ENCODE measurements at places on chromosomes 3 and 15. TPM values are rescaled to one million over a fixed set of nuclear protein-coding genes. Genes with fewer than 3 reads are reported as not detected.
A peak's percentile ranks its signal among the peaks of the same experiment; 100 is the strongest.

GRCh38 chr3:98592345-98592935 is 971 bp downstream of the CPOX start:
- peak overlapping the region; percentile 66 for H3K27ac ChIP-seq
- H3K4me3 ChIP-seq: peak overlapping the region; percentile 91
- no peak for DNase-seq
- peaks cover 7% of the 10 kb centered on the region for H3K4me1 ChIP-seq

GRCh38 chr3:31047673-31048072 is 153.2 kb upstream of the GADL1 start:
- H3K27me3 ChIP-seq: no peaks in the 10 kb centered on the region
- no peak overlapping the region for H3K27ac ChIP-seq
- H3K4me1 ChIP-seq: no peaks in the 10 kb centered on the region
- no peak for DNase-seq
- H3K4me3 ChIP-seq: no peak overlapping the region

DNA sequence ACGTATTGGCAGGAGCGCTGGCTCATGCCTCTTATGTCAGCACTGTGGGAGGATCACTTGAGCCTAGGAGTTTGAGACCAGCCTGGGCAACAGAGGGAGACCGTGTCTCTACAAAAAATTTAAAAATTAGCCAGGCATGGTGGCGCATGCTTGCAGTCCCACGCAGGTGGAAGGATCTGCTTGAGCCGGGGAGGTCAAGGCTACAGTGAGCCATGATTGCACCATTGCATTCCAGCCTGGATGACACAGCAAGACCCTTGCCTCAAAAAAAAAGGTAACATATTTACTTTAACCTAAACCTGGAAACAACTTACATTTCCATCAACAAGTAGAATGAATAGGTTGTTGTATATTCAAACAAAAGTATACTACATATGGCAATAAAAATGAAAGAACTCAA is 78.1 kb downstream of the HERC2 start:
- H3K36me3 ChIP-seq: peaks cover 19% of the 10 kb centered on the region
- H3K27me3 ChIP-seq: no peaks in the 10 kb centered on the region
- DNase-seq: no peak
- no peak overlapping the region for H3K27ac ChIP-seq
- H3K4me3 ChIP-seq: no peak overlapping the region
- no peaks in the 10 kb centered on the region for H3K4me1 ChIP-seq

Gene CADPS
- total RNA-seq: not detected

DNA sequence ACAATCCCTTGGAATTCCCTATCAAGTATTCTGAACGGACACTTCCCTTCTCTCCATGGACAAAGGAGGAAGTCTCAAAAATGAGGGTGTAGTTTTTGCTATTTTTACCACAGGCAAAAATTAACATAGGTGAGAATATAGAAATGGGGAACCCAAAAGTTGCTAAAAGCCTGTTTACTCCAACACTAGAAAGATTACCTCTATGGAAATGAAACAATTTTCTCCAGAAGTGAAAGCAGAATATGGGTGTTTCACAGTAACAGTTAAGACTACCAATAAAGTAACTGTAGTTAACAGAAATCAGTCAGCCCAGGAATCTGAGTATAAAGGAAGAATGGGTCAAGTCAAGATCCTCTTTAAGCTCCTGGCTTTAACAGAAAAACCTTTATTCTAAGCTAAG is 9.3 kb downstream of the TRA2B start:
- DNase-seq: no peak
- peak overlapping the region; percentile 100 for H3K27ac ChIP-seq
- H3K36me3 ChIP-seq: peaks cover 43% of the 10 kb centered on the region
- no peaks in the 10 kb centered on the region for H3K27me3 ChIP-seq
- H3K4me1 ChIP-seq: peaks cover 92% of the 10 kb centered on the region
- peak overlapping the region; percentile 99 for H3K4me3 ChIP-seq

Gene GPR149
- not detected for total RNA-seq

Gene HTR3E
- not detected for total RNA-seq

All from psoas muscle (tissue), 8 donors.